ENCODE measurements at places on chromosomes 1 and 21.

DNA sequence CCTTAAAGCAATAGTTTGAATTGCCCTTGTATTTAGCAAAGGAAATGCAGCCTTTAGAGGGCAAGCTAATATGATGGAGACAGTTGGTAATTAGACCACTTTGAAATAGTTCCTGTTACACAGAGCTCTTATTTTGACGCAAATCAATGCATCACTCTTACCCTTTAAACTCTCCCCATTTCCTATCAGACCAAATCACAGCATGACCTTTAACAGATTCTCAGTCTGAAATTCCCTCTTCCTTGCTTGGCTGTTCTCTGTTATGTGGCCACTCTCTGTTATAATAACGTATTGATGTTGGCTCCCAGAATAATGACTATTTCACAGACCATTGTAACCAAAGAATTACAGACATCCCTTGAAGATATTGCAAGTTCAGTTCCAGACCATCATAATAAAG, 66.9 kb upstream of the NGF start:
- DNase-seq = no peak

- no peak for DNase-seq
These were observed 2.8 kb downstream of the KCNQ4 start for GRCh38 chr1:40786171-40786994.

DNA sequence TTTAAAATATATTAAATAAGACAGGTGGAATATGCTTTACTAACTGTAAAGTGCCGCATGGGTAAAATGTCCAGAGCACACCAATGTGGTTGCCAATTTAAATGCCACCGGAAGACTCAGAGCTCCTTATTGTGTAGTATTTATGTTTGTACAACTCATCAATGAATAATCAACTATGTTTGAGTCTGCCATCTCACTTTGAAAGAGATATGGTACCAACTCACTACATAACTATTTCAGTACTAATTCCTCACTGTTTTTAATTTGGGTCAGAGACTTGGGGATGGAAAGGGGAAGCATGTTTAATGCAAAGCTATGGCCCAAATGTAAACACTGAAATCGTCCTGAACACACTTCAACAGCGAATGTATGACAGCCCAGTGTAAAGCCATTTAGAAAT, 144.8 kb downstream of the NR5A2 start:
- DNase-seq = no peak

DNA sequence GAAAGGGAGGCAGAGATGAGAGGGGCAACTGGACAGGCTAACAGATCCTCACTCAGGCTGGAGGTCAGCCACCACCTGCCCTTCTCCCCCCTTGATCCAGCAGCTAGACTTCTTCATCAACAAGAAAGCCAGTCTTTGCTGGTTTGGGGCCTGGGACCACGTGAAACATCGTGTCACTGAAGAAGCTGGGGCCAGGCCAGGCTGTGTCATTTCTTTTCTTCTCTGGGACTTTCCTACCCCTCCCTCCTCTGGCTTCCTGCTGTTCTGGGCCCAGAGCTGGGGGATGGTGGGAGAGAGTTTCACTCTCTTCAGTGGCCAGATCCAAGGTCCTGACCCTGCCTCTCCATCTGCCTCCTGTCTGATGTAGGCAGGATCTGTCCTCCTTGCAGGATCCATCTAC, 18.1 kb upstream of the SLC26A9 start:
- DNase-seq = no peak

DNA sequence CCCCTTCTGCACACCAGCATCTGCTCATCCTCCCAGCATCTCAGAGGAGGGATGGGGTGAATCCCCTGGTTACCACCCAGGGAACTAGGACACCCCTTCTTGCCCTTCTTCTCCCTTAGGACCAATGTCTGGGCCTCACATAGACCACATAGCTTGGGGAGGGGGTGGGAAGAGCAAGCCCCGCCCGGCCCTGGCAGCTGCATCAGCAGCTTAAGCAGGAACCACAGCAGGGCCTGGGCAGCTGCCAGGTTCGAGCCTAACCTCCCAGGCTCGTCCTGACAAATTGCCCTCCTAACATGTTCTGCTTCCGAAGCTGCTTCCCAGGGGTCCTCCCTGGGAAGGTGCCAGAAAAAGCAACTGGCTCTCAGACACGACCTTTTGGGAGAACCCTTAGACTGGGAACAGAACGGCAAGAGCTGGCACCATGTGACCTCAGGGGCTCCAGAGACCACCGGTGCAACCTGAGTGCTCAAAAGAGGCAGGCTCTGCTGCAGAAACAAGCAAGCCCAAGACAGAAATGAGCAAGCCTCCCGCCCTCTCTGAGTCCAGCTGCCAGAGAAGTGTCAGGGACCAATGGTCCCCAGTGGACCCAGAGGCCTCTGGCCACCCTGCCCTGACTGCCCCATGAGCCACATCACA, 18.4 kb upstream of the CLSTN1 start:
- no peak for DNase-seq

- peak; percentile 92 for DNase-seq
These were observed 41.5 kb downstream of the UBE4B start for GRCh38 chr1:10074059-10074851.

DNA sequence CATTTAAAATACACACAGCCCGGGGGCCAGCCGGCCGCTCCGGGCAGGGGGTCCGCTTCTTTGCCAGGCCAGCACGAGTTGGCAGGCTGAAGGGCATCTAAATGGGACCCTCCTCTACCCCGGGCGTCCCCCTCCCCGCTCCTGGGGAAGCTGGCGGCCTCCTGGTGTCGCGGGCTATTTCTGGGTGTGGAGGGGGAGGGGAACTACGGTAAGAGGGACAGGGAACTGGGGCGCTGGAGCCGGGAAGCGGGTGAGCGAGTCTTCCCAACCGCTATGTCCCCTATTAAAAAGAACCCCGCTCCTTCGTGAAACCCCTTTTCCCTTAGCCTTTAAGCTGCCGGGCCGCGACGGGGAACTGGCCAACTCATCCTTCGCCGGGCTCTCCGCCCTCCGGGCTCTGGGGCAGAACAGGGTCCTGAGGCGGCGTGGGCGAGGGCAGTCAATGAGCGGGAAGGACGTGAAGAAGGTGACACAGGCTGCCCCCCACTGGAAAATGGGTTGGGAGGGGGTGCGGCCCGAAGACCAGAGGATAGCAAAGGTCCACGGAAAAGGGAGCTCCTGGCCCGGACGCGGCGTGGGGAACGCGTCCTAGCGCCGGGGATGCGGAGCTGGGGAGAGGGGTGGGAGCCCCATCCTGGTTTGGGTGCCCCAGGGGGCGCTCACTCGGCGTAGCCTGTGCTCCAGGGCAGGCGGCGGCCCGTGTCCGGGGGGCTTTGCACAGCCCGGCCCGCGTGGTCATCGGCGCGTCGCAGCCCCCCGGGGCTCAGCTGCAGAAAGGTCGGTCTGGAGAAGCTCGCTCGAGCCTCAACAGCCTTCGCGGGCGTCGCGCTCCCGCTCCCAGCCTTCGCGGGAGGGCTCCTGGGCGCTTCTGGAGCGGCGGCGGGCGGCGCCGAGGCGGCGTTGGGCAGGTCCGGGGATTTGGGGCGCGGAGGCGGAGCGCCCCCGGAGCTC, 544 bp downstream of the PPM1J start:
- peak; percentile 42 for DNase-seq

- DNase-seq = peak; percentile 38
These were observed 119.6 kb downstream of the ADGRL2 start for GRCh38 chr1:81920245-81920740.

GRCh38 chr1:109634292-109634691, 14.7 kb downstream of the AMPD2 start:
- no peak for DNase-seq

DNA sequence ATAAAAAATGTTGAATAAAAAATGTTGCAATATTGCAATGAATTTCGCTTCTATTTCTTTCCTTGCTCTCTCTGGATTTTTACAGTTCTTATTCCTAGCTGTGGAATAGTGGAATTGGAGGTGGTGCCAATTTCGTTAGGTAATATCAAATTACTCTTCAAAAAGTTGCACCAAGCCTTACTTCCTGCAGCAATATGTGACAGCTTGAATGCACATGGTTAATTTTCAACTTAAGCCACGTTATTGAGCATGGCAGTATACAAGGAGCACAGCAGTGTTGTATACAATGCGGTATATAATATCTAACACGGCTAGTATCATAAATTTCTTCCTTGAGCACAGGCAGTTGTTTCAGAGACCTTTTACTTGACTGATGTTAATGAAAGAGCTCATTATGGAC, 152.5 kb downstream of the NOS1AP start:
- DNase-seq = no peak

DNA sequence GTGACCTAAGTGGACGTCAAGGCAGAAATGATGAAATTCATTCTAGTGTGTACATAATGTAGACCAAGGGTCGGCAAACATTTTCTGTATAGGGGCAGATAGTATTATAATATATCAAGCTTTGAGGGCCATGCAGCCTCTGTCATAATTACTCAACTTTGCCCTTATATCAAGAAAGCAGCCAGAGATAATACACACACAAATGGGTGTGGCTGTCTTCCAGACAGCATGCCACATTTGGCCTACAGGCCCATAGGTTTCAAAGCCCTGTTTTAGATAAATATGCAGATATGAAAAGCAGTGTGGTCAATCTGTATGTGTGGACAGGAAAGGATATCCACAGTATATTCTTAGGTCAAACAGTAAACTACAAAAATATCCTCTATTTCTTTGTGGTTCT, 320.1 kb upstream of the FMN2 start:
- no peak for DNase-seq

GRCh38 chr1:198633675-198634121, 5.1 kb upstream of the PTPRC start:
- DNase-seq = no peak

DNA sequence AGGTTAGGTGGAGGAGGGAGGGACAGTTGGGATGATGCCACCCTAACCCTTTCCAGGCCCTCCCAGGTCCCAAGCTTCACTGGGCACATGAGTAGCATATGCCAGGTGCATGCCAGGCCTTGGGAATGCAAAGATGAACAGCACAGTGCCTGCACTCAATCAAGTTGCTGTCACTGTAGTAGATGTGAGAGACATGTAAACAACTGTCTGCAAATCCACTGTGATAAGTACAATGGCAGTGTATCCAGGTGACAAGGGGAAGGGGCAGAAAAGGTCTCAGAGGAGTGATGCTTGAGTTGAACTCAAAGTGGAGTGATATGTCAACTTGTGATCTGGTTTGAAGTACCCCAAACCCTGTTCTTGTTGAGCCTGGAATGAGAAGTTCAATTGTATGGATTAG, 49.5 kb upstream of the LRRN2 start:
- no peak for DNase-seq

- DNase-seq = no peak
These were observed 35.0 kb upstream of the RD3 start for GRCh38 chr1:211527006-211527405.

DNA sequence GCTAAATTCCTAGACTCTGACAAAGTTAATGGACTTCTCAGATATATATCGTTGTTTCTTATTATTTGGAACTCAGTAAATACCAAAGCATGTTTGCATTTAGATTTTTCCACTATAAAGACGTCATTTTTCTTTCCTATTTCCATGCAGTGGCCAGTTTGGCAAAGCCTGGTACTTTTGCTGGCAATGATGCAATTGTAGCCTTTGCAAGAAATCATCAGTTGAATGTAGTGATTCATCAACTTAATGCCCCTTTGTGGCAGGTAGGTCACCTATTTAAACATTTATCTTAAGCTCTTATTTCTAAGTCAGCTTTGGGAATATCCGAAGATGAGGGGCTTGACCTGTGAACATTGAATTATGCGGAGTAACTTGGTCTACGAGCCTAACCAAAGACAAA, 12.0 kb downstream of the OTUD3 start:
- no peak for DNase-seq

DNA sequence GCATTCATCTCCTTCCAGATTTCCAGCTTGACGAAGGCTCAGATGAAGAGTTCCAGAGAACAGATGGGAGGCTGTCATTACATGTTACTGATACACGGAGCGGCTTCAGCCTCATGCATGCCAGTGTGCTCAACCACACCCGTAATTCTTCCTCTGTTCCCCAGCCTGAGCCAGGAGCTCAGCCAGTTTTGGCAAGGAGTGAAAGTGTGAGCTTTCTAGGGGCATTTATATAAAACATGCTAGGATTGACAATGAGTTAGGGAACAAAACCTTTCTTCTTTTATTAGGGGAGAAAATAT, 290.4 kb upstream of the PLXNA2 start:
- DNase-seq = no peak

All from hepatic stellate cell (primary cell).